Esophagus muscularis mucosa (tissue), 4 donors: ENCODE measurements at places on chromosomes 16 and 17.

DNA sequence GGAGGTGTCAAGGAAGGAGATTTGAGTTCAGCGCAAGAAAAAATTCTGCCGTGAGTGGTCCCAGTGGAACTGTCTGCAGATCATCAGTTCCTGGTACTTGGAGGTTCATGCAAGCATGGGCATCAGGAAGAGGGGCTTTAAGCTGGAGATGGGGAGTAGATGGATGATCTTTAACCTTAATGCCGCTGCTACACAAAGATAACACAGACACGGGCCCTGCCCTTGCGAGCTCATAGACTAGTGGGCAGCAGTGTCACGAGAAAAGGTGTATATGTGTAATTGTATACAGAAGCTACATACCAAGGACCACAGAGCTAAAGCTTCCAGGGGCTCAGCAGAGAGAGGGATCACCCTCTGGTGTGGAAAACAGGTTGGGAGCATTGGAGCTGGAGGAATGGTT lies 33.6 kb downstream of the PRSS54 start:
- no peak for DNase-seq

GRCh38 chr17:80976701-80977100 lies 14.9 kb upstream of the CHMP6 start:
- DNase-seq = no peak

DNA sequence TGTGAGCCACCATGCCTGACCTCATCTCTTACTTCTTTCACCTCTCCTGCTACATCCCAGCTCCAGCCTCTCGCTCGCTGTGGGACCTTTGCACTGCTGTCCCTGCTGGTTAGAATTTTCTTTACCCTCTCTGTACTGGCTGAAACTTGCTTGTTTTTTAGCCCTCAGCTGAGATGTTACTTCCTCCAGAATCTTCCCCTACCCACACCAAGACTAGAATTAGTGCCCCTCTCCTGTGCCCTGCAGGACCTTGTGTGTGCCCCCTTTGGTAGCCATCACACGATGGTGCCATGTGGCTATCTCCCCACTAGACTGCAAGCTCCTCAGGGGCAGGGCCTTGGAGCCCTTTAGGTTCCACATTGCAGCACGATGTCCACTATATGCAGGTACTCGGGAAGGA lies 84.1 kb downstream of the AIPL1 start:
- DNase-seq = peak; percentile 78

DNA sequence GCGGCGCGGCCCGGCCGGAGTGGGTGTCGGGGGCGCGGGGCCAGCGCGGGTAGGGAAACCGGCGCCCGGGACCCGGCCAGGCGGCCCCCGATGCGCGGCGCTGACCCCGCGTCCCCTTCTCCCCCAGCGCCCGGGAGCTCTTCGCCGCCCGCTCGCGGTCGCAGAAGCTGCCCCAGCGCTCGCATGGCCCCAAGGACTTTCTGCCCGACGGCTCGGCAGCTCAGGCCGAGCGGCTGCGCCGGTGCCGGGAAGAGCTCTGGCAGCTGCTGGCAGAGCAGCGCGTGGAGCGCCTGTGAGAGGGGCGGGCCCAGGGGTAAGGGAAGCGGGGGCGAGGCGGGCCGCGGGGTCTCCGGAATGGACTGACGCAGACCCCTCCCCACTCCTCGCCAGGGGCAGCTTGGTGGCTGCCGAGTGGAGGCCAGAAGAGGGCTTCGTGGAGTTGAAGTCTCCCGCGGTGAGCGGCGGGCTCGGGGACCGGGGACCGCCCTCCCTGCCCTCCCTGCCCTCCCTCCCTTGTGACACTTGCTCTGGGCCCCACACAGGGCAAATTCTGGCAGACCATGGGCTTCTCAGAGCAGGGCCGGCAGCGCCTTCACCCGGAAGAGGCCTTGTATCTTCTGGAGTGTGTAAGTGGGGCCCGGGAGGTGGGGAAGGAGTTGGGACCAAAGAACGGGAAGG lies 430 bp downstream of the TSEN54 start:
- no peak for DNase-seq

DNA sequence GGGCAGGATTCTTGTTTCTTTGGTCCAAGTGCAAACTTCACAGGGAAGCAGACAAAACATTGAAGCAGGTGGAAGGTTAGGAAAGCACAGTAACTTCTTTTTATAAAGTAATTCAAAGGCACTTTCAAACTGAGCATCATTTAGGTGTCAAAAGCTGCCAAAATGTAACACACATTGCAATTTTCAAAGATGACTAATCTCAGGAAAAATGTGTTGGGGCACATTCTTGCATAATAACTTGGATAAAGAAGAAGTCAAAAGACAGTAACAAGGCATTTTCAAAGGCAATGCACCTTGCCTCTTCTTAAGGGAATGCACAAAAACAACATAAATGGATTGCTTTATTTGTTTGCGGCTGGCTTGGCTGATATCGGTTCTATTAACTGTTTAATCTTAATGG lies 3.6 kb downstream of the KCNJ2 start:
- no peak for DNase-seq

DNA sequence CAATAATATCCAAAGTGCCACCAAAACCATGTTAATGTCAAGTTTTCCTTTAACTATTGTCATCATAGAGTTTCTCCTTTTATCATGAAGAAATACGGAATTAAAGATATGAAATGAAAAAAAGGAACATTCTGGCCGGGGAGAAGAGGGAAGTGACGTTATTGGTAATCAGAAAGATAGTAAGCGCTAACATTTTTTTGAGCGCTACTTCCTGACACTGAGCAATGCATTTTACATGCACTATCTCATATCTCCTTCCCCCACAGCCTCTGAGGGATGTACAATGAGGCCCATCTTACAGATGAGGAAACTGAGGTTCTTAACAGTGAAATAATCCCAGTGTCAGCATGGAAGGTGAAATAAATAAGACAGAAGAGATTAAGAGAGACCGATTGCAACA lies 410.9 kb downstream of the SOX9 start:
- DNase-seq = no peak

DNA sequence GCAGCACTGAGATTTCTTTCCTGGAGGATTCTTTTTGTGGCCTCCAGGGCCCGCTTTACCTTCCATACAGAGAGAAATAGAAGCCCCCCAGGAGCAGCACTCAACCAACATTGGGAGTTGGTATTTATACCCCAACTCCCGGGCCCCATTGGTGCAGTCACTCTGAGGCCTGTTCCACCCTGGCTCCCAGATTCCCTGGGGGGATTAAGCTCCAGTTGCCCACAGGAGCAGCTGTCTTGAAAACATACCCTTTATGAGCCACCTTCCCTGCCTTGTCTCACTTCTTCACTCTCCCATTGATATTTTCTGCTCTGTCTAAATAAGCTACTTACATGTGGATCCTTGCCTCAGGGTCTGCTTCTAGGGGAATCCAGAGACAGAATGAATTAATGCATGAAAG lies 167.8 kb downstream of the KATNIP start:
- no peak for DNase-seq

- no peak for DNase-seq
Measured at GRCh38 chr17:73066148-73066884, 26.2 kb downstream of the SLC39A11 start.

GRCh38 chr17:49779739-49780231 lies 8.7 kb upstream of the KAT7 start:
- DNase-seq = no peak

DNA sequence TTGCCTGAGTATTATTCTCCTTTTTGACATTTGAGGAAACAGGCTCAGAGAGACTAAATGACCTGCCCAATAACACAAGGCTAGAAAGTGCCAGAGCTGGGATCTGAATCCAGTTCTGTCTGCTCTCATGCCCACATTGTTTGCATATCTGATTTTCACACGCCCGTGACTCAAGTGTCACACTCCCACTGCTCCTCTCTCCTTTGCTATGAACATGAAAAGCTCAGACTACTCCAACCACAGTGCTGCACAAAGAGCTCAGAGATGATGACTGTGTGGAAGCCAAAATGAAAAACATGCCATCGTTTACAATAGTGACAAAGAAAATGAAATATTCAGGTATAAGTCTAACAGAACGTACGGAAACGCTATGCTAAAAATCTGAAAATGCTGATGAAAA lies 107.9 kb downstream of the SMG6 start:
- DNase-seq = no peak

DNA sequence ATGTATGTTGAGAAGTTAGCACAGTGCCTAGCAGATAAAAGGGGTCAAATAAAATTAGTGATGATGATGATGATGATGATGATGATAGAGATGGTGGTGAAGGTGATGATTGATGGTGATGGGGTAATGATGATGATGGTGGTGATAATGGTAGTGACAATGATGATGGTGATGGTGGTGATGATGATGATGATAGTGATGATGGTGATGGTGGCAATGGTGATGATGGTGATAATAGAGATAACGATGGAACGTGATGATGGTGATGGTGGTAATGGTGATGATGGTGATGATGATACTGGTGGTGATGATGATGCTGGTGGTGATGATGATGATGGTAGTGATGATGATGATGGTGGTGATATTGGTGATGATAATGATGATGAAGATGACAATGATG lies 223.7 kb downstream of the FOXL1 start:
- no peak for DNase-seq

GRCh38 chr17:68906638-68907037 lies 48.6 kb downstream of the ABCA8 start:
- no peak for DNase-seq

DNA sequence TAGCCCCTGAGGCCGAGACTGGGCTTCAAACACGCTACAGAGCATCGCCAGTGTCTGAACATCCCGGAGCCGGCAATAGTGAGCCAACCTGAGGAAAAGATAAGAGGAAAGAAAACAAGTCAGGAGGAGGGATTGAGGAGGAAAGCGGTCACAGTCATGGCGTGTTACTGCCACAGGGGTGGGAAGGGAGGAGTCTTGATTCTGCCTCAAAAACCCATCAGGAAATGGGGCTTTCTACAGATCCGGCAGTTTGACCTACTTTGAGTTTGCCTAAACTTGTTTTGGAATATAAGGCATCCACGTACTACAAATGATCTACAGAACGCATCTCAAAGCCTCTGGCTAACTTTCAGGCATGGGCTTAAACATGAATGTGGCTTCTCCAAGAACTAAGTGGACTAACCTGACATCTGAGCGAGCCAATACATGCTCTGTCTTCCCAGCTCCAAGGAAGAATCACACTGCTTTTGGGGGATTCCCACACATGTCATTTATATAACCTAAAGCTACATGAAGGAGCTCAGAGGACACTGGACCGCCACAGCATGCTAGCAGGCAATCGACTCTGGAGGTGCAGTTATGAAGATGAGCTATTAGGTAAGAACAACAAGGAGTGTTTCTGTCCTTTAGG lies 96.6 kb downstream of the WDR59 start:
- DNase-seq = no peak

DNA sequence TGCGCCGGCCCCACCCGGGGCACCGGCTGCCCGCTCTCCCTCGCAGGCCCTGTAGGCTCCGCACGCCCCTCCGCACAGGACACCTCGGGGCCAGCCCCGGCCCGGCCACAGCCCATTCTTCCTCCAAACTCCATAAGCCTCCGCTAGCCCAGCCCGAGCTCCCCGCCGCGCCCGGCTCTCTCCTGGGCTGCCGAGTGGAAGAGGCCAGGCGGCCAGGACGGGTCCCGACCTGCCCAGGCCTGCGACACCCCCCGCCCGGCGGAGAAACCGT lies 397 bp downstream of the NCOR1 start:
- no peak for DNase-seq

- DNase-seq = peak; percentile 34
Measured at GRCh38 chr16:83630979-83631378, 176.8 kb upstream of the HSBP1 start.

- no peak for DNase-seq
Measured at GRCh38 chr17:75646638-75646992, 13.4 kb downstream of the SMIM5 start.

DNA sequence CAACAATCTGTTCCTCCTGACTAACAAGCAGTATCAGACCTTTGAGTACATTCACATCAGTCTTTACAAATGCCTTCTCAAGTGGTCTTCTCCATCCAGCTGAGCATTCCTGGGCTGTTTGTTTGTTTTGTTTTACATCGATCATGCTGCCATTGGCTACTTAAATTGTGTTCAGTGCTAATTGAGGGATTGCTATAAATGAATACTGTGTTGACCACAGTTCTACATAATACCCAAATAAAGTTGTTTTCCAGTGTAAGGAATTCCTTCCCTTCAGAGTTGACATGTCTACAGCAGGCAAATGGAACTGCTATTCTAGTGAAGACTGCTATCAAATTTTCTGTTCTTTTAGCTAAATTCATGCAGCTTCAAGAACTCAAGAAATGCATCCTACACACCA lies 3.2 kb downstream of the CDH8 start:
- DNase-seq = no peak

DNA sequence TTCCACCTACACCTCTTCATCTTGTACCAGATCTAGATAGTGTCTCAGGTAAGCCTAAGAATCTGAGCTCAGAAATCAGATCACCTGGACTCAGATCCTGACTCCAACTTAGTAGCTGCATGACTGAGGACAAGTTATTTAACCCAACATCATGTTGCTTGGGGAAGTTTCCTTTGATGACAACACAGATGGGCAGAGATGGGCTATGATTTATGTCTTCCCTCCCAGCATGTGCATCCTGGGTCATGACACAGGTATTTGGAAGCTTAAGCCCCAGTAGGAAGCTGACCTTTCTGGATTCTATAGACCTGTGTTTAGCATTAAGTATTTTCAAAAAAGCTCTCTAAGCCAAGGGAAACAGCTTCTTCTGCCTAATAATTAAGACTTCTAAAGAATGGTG lies 12.4 kb upstream of the HEATR6 start:
- DNase-seq = no peak

DNA sequence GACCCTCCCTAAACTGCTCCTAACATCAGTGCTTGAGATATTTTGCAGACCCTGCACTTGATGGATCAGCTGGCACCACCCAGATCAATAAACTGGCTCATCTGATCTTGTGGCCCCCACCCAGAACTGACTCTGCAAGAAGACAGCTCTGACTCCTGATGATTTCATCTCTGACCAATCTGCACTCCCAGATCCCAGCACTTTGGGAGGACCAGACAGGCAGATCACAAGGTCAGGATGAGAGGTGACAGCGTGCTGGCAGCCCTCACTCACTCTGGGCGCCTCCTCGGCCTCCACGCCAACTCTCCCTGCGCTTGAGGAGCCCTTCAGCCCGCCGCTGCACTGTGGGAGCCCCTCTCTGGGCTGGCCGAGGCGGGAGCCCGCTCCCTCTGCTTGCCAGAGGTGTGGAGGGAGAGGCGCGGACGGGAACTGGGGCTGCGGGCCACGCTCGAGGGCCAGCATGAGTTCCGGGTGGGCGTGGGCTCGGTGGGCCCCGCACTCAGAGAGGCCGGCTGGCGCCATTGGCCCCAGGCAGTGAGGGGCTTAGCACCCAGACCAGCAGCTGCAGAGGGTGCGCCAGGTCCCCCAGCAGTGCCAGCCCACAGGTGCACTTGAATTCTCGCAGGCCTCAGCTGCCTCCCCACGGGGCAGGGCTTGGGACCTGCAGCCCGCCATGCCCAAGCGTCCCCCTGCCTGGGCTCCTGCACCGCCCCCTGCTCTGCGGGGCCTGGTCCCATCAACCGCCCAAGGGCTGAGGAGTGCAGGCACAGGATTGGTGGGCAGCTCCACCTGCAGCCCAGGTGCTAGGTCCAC lies 2.4 kb upstream of the C16orf54 start:
- DNase-seq = no peak

GRCh38 chr16:1832838-1833454 lies 5.9 kb downstream of the FAHD1 start:
- no peak for DNase-seq

GRCh38 chr16:13039526-13039925 lies 138.1 kb downstream of the SHISA9 start:
- DNase-seq = no peak

GRCh38 chr16:85485379-85485778 lies 127.7 kb upstream of the GSE1 start:
- DNase-seq = no peak

GRCh38 chr17:65446043-65446442 lies 115.4 kb downstream of the AXIN2 start:
- no peak for DNase-seq
